OCI-LY7 (cell line): ENCODE measurements at places on chromosomes 1 and 21.
A peak's percentile ranks its signal among the peaks of the same experiment; 100 is the strongest.

DNA sequence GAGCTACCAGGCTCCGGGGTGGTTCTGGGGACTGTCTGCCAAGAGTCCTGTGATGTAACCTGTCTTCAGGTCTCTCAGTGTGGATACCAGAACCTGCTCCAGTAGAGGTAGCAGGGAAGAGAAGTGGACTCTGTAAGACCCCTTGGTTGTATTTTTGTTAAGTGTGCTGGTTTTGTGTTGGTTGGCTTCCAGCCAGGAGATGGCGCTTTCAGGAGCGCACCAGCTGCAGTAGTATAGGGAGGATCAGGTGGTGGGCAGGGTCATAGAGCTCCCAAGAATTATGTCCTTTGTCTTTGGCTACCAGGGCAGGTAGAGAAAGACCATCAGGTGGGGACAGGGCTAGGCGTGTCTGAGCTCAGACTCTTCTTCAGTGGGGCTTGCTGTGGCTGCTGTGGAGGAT lies 1147.2 kb upstream of the ADGRL4 start:
- DNase-seq: no peak

- no peak for DNase-seq
These were observed 174.9 kb upstream of the GREM2 start for GRCh38 chr1:240786880-240787279.

- DNase-seq: no peak
These were observed 14.7 kb downstream of the BTBD19 start for GRCh38 chr1:44822981-44823451.

DNA sequence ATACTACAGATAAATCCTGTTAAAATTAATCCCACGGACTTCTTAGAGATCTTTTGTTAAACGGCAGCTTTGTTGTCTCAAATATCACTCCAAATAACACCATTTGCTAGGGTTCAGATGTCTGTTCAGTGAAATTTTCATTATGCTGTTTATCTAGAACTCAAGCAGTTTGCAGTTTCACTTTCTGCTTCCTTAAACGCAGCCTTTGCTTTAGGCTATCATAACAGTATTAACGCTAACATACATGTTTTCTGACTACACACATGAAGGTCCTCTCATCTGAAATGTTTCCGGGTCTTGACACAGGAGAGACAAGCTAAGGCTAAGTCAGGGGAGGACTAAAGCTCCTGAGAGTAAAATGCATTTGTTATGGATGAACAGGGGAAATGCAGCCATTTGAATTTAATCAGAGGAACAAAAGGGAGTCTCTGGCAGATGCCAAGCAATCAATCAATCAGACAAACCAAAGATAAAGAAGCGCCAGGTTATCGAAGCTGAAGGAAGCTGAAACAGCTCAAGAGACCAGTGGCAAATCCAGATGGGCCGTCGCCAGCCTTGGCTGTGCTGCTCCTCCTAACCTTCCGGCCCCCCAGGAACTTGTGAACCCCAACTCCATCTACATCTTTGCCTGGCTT lies 16.9 kb downstream of the CCSAP start:
- no peak for DNase-seq

GRCh38 chr1:58885998-58886397 lies 102.2 kb upstream of the JUN start:
- DNase-seq: no peak

- DNase-seq: no peak
These were observed 3.1 kb upstream of the SH3BP5L start for GRCh38 chr1:248828845-248829244.

DNA sequence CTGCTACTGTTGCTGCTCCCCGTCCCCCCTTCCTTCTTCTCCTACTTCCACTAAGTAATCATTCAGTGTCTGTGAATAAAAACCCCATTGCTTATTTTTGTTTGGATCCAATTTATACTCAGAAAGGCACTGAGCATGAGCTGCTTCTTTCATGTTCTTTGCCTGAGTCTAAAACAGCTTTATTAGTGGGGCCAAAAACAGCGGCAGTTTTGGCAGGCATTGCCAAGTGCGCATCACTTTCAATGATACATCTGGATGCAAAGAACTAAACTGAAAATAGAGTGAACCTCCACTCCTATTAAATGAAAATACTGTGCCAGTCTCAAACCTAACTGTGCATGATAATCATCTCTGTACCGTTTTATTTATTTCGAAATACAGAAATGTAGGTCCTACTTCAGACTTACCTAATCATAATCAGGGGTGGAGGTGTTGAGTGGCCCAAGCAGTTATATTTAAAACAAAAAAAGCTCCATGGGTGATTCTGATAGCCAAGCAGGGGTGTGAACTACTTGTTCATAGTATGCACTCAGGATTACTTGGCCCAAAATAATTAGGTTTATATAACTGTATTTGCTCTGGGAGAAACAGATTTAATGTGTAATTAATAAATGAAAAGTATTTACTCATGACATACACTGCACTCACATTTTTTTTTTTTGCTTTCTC lies 48.4 kb downstream of the NEK7 start:
- no peak for DNase-seq

DNA sequence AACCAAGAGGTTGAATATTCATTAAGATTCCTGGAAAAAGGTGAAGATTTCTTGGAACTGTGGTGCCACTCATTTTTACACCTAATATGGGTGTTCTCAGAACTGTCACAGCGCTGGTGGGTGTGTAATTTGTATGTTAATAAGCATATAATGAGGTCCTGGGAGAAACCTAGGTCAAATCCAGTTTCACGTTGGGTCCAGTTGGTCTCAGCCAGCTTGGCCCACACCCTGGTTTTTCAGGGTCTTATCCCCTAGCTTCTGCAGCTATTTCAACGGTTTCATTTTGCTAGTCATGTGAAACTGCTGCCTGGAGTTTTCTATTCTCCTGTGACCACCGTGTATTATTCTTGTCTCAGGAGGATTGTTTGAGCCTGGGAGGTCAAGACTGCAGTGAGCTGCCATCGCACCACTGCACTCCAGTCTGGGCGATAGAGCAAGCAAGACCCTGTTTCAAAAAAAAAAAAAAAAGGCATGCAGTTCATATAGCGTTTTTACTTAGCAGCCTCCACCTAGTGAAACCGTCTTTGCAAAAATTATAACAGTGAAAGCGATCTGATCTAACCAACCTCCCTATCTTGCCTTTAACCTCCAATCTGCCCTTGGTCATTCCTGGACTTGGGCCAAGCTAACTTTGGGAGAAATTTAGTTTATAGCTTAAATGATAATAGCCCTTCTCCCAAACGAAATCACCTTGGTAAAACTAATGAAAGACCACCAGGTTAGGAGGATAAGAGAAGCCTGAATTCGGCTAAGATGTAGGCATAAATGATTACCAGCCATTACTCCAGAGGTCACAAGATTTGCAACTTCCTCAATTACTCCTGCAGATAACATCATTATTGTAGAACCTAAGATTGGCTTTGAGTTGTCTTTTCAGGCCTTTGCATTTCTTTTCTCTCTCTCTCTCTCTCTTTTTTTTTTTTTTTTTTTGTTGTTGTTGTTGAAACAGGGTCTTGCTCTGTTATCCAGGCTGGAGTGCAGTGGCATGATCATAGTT lies 44.0 kb downstream of the PTAFR start:
- DNase-seq: peak; percentile 24

DNA sequence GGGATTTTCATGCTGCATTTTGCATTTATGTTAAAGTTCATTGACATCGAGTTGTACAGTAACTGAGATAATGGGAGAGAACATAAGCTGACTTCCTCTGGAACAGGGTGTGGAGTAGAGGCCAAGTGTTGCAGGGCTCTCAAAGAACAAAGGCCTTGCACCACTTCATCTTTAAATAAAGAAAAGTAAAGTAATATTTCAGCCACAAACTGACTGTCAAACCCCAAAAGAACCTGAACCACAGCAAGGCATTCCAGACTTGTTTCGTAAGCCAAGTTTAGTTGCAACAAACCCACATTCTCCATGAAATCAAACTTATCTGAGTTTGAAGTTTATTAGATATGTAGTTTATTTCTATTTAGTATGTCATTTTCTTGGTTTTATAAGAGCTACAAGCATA lies 19.1 kb upstream of the HMGCS2 start:
- DNase-seq: no peak

DNA sequence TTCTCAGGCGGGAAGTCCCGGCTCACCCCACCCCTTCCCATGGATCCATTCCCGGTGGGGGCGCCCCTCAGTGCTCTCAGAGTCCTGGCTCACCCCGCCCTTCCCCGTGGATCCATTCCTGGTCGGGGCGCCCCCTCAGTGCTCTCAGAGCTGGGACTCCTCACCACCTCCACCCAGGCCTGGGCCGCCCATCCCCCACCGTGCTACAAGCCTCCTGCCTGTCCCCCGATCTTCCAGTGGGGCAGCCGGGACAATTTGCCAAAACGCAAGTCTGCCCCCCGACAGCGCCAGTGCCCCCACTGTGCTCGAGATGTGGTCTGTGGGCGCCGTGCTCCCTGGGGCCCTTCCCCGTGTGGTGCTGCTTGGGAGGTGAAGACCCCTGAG lies 23.2 kb upstream of the PLCH2 start:
- DNase-seq: no peak

- no peak for DNase-seq
These were observed 30.1 kb downstream of the LRRC8D start for GRCh38 chr1:89850844-89851415.

DNA sequence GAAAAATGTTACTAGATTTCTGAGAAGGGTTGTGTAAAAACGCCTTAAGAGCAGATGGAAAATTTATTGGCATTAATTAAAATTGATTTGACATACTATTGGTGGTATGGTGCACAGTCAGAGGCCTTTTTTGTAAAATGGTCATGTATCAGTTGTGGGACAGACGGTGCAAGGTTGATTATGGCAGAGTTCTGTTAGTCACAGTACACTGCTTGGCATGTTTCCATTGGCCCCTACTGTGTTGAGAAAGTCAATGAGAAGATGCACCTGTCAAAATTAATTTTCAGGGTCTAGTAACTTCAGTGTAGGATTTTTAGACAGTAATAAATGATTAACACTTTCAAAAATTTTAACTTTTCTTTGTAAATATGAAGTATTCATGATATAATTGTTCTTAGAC lies 4.4 kb downstream of the B3GALT2 start:
- no peak for DNase-seq

DNA sequence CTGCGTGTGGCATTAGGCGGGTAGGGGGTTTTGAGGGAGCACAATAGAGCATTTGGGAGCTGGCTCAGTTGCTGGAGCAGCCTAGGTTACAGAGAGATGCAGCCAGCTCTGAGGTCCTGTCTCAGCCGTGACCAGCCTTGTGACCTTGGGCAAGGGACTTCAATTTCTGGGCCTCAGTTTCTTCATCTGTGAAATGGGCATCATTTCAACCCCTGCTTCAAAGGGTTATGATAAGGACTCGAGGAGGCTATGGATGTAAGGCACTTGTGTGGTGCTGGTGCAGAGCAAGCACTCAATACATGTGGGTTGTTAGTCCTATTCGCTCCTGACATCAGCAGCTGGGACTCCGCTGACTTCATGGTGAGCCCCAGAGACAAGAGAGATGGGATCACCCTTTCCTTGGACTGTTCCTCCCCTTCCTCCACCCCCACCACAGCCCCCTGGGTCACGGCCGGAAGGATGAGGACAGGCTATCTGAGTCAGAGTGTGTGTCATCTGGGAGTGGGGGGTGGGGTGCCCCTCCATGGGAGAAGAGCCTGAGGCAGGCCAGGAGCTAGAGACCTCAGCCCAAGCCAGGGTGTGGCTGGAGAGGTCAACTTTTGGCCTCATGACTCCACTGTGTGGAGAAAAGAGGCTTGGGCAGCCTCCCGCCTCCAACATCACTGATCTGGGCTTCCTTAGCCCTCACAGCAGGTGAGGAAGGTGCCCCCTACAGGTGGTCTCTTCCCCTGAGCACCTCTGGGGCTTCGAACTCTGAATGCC lies 71.4 kb upstream of the ZBTB40 start:
- no peak for DNase-seq

GRCh38 chr1:86016076-86016759 lies 140.4 kb downstream of the COL24A1 start:
- DNase-seq: no peak
